ENCODE measurements at places on chromosomes 1 and 21.
A peak's percentile ranks its signal among the peaks of the same experiment; 100 is the strongest.

GRCh38 chr21:26171258-26172100 is 909 bp upstream of the APP start:
- no peak for DNase-seq

GRCh38 chr1:89952605-89953130 is 42.2 kb upstream of the ZNF326 start:
- no peak for DNase-seq

- no peak for DNase-seq
Observed at GRCh38 chr1:78005448-78005722, 646 bp downstream of the DNAJB4 start.

DNA sequence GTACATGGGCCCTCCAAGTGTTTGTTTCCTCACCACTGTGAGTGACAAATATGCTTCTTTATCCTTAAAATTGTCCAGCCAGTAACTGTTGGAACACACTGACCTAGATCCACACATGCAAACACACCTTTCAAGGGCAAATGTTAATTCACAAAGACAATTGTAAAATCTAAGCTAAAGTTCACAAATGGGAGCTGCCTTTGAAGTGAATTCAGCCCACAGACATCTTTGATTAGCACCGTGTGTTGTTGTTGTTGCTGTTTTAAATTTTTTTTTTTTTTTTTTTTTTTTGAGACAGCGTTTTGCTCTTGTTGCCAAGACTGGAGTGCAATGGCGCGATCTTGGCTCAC is 52.3 kb upstream of the SLC16A1 start:
- no peak for DNase-seq

DNA sequence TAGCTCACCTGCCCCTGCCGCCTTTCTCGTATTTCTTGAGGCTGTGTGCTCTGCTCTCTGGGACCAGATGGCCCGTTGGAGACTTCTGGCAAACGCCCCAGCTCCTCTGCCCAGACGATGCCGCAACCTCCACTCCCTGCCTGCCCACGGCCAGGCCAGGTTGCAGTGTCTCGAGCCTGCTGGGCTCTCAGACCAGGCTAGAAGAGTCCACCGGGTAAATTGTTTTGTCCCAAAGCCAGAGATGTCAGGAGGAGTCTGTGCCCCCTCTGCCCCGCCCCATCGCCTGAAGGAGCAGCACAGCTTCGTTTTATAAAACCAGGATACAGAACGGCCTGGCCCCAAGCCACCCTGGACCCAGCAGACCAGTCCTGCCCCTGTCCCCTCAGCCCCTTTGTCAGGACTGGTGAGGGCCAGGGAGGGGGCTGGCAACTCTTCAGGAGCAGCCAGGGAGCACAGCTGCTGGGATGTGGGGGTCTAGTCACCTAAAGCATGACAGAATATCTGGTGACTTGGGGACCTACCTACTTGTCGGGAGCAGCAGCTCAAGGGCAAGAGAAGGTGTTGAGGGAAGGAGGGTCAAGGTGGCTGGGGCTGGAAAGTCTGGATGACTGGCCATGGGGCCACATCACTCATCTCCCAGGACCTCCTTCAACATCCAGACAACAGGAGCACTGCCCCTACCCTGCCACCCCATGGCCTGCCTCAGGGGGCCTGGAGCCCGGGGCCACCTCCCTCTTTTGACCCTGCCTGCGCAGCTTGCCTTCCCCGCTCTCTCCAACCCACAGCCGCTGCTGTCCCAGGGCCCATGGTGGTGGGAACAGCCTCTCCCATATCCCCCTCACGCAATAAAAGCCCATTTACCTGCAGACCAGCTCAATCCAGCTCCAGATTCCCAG is 33.9 kb upstream of the LBR start:
- DNase-seq = no peak

GRCh38 chr1:8343464-8344001 is 25.6 kb downstream of the SLC45A1 start:
- no peak for DNase-seq

DNA sequence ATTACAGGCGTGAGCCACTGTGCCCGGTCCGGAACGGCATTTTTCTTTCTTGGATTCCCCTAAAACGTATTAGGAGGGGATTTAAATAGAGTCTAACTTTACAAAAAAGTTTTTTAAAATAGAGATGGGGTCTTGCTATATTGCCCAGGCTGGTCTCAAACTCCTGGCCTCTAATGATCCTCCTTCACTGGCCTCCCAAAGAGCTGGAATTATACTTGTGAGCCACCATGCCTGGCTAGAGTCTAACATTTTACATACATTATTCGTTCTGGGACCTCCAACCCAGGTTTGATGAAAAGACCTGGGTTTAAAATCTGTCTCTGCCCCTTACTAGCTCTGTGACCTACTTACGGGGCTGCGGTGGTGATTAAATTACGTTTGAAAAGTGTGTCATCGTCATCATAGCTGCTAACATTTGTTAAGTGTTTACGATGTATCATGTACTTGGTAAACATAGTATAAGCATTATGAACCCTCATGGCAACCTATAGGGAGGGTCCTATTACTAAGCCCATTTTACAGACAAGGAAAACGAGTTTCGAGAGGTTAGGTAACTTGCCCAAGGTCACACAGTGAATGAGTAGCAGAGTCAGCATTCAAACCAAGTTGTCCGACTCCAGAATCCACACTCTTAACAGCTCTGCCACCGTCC is 24.5 kb downstream of the PLEKHM2 start:
- DNase-seq = no peak

GRCh38 chr1:207853372-207853757 is 57.6 kb downstream of the CD34 start:
- DNase-seq = no peak

DNA sequence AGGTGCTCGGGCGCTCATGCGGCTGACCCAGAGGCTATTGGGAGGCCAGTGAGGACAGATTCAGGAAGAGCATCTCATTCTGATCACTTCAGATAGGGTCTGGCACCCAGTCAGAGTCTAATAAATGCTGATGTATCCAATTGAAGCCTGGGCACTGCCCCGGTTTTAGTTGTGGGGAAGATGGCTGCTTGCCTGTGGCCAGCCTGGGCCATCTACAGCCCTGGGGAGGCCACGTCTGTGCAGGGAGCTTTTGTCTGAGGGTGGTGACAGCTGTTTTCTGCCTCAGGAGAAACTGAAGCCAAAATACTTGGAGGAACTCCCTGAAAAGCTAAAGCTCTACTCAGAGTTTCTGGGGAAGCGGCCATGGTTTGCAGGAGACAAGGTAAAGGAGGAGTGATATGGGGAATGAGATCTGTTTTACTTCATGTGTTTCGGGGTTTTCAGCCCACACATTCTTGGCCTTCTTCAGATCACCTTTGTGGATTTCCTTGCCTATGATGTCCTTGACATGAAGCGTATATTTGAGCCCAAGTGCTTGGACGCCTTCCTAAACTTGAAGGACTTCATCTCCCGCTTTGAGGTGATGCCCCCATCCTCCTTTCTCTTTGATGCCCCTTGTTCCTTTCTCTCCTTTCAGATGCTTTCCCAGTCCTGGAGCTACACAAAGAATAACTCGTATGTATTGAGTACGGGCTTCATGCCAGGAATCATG is 2.8 kb downstream of the GSTM5 start:
- DNase-seq = no peak

- no peak for DNase-seq
Observed at GRCh38 chr1:115755456-115756370, 12.8 kb downstream of the CASQ2 start.

GRCh38 chr1:197141575-197141974 is 4.9 kb downstream of the ASPM start:
- DNase-seq = no peak

DNA sequence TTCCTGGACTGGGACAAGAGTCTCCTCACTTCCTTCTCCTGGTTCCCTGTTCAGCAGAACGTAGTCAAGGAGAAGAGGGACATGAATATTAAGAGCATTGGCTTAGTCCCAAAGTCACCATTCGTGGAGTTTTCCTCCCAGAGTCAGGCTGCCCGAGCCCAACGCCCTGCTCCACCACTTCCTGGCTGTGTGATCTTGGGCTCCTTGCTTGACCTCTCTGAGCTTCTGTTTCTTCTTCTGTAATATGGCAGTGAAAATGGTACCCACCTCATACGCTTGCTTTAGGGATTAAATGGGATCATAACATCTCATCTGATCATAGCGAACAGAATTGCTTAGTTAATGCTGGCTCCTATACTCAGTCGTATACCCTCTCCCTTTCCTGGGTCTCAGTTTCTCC is 12.0 kb upstream of the CASZ1 start:
- no peak for DNase-seq

DNA sequence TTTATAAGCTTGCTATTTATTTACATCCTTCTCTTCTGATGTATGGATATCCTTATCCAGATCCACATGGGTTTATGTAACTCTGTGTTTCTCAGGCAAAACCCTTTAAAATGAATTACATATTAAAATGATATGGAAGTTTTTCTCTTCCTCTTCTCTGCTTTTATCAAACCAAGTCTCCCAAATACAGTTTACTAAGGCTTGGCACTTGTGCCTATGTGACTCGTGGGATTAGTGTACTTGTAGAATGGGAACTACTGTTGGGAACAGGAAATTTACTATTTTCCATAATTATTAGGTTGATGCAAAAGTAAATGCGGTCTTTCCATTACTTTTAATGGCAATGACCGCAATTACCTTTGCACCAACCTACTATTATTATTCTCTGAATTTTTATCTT is 14.8 kb downstream of the SIM2 start:
- no peak for DNase-seq

DNA sequence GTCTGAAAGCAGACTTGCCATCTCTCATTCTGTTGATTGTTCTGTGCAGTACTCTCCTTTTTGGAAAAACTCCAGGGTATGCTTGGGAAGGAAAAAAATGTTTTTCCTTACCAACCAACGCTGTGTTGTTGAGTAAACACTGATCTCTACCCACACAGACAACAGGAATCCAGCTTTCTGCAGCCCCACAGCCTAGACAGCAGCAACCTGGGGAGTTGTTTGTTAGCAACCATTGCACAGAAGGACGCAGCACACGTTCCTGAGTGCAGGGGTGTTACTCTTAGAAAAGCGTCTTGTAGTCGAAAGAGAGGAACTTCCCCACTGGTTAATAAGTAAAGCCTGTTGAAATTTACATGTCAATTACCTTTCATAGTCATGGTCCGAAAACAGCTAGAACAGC is 56.6 kb downstream of the SMYD2 start:
- no peak for DNase-seq

DNA sequence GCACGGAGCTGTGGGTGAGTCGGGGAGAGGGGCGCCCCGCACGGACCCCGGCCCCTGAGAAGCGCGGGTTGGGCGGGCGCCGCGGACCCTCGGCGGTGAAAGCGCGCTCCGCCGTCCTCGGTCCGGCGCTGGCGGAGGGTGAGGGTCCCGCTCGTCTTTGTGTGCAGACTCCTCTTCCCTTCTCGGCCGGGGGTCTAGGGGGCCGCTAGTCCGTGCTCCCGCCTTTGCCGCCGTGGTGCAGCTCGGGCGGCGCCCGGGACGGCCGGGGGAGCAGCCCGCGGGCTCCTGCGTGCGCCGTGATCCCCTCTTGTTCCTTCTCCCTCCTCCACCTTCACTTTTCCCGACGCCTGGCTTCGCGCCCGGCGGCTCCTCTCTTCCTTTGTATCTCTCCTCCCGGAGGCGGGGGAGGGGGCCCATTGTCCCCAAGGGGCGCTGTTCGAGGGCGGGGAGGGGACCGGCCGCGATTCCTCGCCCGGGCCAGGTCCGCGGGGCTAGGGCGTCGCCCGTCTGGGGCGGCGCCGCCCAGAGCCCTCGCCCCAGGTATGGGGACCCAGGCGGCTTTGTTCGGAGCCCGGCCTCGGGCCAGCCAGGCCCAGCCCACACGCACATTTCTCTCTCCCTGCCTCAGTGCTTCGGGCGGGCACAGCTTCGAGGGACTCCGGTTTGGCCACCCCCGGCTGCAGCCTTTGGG is 519 bp downstream of the FNBP1L start:
- DNase-seq = peak; percentile 28

DNA sequence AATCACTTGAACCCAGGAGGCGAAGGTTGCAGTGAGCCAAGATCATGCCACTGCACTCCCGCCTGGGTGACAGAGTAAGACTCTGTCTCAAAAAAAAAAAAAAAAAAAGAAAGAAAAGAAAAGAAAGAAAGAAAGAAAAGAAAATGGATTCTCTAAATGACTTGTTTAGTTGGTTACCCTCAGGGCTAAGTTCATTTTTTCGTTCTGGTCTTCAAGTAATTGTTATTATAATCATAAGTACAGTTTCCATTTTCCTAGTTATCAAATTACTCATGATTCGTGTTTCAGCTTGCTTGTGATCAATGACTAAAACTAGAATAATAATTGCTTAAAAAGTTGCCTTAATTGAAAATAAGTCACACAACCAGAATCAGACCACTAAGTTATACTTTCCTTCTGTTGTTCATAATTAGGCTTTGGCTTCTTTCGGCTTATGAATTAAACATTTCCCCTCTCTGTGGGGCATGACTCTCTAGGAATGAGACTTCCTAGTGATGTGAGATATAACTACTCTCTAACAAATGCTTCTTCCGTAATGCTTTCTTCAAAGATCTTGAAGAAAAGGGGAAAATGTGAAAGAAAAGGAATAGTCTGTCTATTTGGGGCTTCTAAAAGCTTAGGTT is 9.6 kb upstream of the RLF start:
- no peak for DNase-seq

DNA sequence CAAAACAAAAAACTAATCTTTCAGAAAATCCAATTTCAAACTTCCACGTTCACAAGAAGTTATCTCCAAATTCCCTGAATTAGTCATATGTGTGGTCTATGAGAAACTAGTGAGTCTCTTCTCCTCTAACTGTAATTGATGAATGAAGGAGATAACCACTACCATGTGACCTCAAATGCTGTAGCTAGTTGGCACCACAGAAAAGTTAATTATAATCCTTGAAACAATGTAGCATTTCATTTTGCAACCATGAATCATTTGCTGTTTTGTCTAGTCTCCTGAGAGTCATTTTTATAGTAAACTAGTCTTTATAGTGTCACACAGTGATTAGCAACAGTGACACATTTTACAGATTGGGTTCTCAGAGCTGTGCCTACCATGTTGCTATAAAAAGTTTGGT is 287.5 kb downstream of the LRRIQ3 start:
- no peak for DNase-seq

GRCh38 chr1:24507405-24507804 is 4.8 kb downstream of the RCAN3 start:
- DNase-seq = no peak

GRCh38 chr1:230049731-230050130 is 17.3 kb upstream of the GALNT2 start:
- no peak for DNase-seq

- DNase-seq = peak; percentile 55
Observed at GRCh38 chr1:51863384-51863783, 15.1 kb downstream of the NRDC start.

DNA sequence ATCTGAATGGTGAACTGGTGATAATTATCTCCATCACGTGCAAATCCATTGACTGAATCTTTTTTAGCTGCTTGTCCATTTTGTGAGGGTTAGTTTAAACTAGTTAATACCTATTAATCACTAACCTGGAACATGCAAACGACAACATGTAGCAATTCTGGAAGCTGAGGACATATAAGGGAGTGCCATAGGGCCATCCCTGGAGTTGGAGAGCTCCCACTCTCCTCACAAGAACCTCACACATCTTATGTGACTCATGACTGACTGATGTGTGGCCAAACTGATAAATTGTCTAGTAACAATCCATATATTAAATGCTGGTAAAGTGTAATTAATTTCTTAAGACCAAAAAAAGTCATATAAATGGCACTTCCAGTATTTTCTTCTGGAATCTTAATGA is 62.9 kb upstream of the HOOK1 start:
- DNase-seq = no peak
